ENCODE measurements at places on chromosomes 7 and 10.

GRCh38 chr7:66297579-66297978 is 92.4 kb downstream of the TPST1 start:
- no peak for DNase-seq

DNA sequence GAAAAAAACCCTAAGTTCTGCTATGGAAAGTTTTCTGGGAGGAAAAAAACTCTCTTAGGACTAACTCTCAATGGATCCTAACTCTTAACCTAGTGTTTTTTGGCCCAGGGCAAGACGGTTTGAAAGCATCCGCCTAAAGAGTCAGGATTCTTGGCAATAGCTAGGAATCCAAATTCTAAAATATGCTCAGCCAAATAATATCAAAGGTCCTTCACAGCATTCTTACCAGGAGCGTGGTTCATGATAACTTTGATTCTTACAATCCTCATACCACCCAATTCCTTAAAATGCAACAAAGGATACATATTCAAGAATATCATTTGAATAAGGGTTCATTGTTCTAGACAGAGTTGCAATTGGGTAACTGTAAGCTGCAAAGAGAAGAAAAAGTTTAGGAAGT is 21.3 kb downstream of the CPA1 start:
- no peak for DNase-seq

DNA sequence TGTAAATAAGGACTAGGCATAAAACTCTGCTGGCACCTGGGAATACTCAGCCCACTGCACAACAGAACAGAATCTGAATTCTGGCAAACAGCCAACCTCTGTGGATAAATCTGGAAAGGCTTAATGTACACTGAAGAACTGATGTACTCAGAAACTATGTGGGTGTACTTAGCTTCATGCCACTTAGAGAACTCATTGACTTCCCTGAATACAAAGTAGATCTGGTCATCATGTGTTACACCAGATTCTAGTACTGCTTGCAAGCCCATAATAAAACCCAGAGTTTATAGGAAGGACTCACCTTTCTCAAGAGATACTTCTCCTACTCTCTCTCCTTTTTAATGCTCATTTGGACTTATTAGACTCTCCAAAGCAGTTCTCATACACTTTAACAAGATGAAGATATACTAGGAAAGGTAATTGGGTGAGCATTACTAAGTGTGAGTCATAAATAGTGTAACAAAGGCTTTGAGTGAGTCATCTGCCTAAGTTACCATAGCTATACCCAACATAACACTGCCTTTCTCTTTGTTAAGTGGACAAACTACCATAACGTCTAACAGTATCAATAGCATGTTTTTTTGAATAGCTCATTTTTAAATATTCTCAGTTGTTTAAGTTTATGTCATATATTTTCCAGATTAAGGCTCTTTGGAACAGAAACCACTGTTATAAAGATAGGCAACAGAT is 309.1 kb downstream of the MDFIC start:
- DNase-seq = no peak

DNA sequence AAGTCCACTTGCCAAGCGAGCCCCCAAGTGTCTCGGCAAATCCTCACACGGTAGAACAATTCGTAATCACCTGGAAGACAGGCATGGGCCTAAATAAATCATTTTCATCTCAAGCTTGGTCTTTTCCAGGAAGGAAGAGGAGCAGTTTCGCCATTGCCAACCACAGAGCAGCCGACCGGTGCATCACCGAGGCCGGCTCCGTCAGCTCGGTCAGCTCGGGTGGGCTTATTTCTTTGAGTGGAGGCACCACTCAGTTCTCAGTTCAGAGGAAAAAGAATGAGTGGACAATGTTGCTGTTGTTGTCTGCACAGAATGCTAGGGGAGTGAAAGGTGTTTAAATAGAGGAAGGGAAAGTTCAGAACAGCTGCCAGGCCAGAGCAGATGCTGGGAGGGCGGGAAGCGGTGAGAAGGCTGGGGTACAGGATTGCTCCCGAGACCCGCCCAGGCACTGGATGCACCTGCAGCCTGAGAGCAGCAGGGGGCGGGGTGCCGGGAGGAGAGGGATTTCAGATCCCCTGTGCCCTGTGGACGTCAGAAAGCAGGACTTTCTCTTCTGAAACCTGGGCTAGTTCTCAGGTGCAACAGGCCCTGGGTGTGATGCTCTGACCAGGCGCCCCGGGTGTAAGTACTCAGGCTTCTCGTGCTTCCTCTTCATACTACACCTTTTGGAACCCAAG is 17.7 kb upstream of the IGFBP3 start:
- no peak for DNase-seq

DNA sequence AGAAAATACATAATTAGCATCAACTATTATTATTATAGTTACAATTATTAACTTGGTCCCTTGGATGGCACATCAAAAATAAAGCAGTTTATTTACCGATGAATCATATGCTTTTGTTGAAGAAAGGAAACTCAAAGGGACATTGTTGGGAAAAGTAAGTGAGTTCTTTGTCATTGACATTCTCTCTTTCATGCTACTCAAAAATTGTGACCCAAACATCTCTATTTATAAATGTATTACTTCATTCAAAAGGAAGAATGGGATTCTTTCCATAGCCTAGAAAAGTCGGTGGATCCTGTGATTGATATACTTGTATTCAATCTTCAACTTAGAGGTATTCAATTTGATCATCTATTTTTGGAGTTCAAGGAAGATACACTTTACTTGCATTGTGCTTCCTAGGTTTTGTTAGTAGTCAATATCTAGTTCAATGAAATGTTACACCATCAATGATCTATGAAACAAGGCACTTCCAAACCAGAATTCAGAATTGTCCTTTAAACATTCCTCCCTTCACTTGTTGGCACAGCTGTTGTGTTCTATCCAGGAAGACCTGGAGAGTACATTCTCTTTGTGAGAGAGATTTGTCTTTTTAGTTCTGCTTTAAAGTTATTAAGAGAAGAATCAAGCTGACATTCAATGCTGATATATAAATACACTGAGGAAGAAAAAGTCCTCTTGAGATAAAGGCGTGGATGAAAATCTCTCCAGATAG is 235.2 kb downstream of the TMEM26 start:
- DNase-seq = no peak

DNA sequence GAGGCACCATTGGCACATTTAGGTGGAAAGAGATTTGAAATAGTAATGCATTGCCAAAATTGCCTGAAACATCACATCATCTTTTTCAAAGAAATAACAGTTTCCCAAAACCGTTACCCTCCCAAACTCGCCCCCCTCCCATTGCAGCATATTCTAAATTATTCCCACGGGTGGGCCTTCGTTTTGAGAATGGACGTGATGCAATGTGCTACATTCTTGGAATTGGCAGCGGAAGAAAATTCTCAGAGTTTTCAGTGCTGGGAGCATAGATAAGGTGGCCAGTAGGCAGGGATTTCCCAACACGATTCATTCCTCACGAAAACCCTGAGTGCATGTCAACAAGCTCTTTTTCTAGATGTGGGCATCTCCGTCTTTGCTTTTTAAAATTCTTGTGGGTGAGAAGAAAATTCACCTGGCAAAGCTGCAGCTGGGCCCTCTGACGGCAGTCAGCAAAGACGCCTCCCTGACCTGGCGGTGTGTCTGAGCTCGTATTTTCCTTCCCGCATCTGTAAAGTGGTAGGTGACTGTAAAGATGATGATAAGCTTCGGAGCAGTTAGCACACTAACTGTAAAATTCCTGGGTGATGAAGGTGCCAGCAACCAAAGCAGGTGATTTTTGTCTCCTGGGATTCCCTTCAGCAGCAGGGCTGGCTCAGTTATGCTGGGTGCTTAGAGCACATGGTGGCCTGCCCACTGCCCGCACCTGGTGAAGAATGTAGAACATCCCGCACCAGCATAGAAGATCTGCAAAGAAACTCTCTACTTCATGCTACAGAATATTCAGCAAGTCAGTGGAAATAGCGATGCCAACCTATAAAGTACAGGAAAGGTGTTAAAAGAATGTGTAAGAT is 141.9 kb upstream of the KLF6 start:
- DNase-seq = no peak

- DNase-seq = no peak
Observed at GRCh38 chr7:43791665-43792064, 33.2 kb downstream of the BLVRA start.

DNA sequence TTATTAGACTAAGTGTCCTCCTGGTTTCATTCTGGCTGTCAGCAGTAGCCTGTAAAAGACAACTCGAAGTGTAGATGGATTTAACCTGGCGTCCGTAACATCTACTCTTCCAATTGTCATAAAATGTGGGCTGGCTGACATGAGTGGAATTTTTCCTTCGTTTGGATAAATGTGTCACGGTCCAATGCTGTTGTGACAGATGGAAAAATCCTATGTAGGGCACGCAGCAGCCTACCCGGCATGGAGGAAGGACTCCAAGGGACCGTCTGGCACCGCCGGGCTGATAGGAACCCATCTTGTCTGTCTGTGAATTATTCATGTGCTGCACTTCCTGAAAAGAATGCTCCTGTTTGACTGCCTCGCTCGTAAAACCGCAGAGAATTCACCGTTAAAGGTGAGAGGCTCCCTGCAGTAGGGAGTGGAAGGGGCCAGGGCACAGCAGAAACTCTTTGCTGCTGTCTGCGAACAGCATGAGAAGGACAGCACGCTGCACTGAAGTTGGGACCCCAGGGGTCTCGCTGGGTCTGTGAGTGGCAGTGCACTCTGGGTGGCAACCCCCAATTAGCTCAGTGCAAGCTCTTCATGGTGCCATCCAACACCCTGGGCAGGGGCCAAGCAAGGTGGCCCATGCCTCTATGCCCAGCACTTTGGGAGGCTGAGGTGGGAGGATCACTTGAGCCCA is 1.6 kb upstream of the ORAI2 start:
- no peak for DNase-seq

DNA sequence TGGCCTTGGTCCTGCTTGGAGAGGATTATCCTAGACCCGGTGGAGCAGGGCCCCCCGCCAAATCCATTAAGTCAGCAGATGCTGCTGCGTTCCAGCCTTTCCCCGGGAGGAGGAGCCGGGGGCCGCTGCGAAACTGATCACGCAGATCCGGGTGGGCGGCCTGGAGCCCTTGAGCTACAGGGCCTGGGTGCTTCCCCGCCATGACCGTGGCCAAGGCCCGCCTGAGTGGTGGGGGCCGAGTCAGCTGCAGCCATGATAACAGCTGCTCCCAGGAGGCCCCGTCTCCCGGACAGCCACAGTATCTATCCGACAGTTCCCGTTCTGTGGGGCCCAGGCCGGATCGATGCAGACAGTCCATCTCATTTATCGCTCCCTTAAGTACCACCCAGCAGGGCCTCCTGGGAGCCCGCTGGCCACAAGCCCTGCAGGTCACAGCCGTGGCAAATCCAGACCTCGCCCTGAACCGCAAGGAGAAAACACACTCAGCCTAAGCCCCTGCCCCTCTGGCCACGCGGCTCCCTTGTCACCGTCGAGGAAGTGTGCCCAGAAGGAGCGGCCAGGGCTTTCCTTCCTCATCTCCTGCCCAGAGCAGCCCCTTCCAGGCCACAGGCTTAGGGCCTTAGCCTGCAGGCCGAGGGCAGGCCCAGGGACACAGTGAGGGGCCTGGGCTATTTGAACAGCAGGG is 34.4 kb upstream of the SLC29A4 start:
- DNase-seq = no peak

DNA sequence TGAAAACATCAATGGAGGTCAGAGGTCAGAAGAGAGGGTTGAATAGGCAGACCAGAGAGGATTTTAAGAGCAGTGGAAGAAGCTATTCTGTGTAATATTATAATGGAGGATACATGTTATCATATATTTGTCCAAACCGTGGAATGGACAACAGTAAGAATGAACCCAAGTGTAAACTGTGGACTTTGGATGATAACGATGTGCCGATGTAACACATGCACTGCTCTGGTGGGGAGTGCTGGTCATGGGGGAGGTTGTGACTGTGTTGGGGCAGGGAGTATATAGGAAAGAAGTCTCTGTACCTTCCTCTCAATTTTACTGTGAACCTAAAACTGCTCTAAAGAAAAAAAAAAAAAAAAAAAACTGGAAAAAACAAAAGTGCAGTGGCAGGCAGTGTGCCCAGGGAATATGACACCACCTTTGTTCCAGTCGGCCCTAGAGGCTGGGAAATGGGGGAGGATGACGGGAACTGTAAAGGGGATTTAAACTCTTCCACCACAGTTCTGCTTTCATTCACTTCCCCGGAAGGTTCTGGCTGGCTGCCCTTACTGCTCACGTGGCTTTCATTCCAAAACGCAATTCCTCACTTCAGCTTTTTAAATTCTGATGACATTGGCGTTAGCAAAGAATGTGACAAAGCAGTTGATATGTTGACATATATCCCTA is 113.7 kb upstream of the ANKRD1 start:
- no peak for DNase-seq

GRCh38 chr7:99469381-99470065 is 3.2 kb upstream of the ZNF789 start:
- no peak for DNase-seq

GRCh38 chr7:123797673-123798531 is 47.1 kb upstream of the HYAL4 start:
- DNase-seq = no peak

- DNase-seq = no peak
Observed at GRCh38 chr10:112619556-112619955, 172.5 kb downstream of the VTI1A start.

GRCh38 chr7:140691376-140692045 is 5.0 kb upstream of the NDUFB2 start:
- no peak for DNase-seq

DNA sequence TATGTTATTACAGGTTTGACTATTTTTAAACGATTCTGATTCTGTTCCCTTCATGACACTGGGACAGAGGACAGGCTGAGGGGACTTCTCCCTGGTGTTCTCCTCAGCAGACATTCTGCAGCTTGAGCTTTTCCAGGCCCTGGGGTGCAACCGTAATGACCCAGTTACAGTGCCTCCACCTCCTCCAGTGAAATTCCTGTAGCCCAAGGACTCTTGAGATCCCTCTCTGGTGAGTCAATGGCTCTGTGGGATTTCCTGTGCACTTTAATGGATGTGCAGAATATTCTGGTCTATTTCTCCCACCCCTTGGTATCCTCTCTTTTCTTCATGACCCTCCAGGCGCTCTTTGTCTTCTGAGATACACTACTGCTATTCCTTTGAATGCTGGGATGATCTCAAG is 319.3 kb downstream of the INHBA start:
- DNase-seq = no peak

- no peak for DNase-seq
Observed at GRCh38 chr7:128863433-128863989, 855 bp downstream of the ATP6V1F start.

DNA sequence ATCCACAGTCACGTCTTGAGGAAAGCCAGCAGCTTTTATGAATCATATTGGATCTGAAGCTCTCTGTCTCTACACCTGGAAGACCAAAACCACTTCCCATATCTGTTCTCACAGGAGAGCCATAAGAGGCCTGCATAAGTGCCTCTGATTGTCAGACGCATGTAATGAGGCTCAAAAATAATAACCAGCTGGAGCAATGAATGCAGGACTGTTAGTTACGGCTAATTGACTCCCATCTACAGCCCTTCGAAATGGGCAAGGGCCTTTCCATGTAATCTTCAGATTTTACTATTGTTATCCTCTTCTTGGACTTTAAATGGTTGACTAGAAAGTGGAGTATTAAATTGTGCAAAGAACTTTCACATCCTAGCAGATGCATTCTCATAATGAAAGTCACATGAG is 4.4 kb upstream of the SEMA3C start:
- DNase-seq = no peak

- peak; percentile 87 for DNase-seq
Observed at GRCh38 chr10:80464557-80465450, 10.7 kb downstream of the TSPAN14 start.
